ENCODE measurements at places on chromosomes 2 and 18.

DNA sequence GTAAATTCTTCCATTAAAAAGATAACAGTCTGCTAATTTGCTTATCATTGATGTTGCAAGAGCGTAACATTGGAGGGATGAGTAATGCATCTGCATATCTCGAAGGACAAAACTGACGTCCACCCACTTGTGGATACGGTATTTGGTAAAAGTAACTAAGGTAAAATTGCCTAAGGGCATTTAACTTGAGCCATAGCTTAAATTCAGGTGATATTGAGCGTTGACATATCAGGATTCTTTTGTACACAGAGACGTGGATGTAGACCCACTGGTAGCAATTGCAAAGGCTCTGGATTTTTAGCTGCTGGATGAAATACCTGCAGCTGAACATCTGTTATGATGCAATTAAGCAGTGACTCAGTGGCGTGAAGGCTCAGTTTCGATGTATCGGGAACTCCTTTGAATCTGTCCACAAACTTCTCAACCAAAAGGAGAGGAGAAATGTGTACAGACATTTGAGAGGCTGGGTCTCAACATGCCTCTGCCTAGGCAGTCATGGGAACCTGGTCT lies 119.3 kb downstream of the SPTBN1 start:
- DNase-seq = no peak

DNA sequence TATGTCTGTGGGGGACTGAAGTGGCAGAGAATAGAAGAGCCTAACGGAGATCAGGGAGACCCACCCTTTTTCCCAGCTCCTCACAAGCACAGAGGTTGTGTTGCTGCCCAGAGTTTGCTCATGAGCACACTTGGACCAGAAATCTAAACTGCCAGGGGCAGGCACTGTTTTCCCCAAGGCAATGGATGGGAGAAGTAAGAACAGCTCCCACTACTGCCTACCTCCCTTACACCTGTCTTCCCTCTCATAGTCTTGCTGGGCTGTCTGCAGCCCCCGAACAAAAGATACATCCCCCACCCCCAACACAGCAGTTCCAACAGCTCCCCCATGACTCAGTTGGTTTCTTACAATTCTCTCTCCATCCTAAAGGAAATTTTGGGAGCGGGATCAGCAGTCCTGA lies 48.1 kb upstream of the CD226 start:
- no peak for DNase-seq

DNA sequence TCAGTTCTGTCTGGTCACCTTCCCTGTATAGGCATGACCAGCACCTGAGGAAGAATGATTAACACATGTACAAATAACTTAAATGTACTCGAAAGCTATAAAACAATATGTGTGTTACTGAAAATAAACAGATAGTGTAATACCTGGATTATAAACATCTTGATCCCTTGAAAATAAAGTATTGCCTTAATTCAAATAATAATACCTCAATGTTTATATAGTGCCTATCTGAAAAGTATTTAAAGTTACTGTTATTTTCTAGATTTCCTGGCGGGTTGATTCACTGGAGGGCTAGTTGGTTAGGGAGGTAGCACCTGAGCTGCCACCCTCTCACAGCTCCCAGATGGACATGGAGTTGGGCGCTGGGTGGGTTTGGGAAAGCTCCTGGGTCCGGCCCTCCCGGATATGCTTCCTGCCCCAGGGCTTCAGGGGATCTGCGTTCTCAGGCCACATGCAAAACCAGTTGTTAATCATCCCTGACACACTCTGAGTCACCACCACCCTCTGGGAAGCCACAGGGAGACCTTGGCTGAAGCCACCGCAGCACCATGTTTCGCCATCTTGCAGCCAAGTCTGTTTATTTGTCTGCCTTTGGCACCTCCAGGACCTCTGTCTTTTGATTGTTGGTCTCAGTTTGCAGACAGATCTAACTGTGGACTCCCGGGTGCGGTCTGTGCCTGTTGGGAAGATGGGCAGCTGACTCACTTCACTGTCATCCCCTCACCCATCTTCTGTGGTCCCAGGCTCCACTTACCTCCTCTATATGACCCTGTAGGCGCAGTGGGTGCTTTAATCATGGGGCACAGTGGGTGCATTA lies 35.3 kb downstream of the RAB31 start:
- DNase-seq = no peak

DNA sequence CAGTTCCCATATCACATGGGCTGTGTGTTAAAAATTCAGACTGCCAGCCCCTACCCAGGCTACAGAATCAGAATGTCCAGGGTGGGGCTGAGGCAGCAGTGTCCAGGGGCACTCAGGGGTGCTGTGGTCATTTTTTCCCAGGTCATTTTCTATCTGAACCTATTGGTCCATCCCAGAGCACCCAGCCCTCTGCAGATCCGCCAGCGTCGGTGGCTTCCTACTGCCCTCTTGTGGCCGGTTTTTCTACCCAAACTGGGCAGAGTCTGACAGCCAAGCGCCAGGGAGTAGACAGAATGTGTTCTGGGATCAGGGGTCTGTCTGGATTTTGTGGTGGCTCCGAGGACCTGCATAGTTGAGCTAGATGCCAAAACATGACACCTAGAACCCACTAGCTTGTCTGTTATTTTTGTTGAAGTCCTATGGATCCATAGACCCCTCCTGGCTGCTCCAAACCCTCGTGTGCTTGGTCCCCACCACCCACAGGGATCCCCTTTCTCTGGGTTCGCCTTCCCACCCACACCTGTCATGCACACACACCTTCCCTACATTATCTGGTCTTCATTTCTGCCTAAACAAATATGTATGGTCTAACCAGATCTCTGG lies 34.1 kb upstream of the RMDN2 start:
- DNase-seq = no peak

DNA sequence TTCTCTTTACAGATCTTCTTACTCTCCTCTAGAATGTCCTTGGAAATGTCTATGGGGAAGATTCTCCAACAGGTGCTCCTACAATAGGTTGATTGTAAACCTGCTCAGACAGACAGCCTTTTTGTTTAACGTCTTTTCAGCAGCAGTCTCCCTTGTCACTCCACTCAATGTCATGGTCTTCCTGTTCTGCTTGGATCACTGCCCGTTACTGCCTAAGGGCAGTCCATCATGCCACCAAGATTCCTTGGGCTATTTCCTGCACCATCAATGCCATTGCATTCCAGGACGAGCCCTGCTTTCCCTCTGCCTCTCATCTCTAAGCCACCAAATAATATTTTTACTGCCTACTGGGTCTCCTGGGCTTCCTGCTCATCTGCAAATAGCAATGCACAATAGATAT lies 97.4 kb upstream of the GALNT5 start:
- no peak for DNase-seq

Measured in SK-N-MC (cell line).